GM23248 (cell line): ENCODE measurements at places on chromosomes 7 and 10. TPM values are rescaled to one million over a fixed set of nuclear protein-coding genes. Genes with fewer than 3 reads are reported as not detected.

DNA sequence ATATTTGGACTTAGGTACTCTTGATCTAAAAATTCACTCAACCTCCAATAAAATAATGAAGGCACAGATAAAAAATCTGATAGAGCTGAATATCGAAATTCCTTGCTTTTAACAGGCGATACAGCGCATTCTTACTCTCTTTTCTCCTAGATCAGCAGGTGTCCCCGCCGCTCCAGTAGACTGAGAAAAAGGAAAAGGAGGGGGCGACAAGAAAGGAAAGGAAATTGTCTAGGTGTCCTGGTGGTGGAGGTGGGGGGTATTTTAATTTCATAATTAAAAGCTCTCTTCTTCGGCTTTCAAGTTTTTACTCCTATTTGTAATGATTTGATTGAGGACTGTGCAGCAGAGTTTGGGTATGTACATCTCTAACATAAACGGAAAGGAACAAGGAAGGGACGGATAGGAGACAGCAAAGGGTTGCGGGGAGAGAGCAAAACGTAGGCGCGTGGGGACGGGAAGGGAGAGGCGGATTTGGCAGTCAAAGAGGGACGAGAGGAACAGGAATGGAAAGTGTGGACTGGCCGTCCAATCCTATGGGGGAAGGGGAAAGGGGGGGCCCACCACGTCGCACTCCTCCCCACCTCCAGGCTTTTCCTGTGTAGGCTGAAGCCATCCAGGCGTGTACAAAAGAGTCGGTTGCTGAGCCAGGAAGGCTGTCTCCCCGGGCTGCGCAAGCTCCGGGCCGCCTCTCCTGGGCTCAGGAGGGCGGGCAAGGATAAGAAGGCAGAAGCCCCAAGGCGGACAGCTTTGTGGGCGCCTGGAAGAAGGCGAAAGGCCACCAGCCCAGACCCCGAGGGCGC, 875 bp upstream of the HECTD2 start:
- peak; percentile 90 for DNase-seq

DNA sequence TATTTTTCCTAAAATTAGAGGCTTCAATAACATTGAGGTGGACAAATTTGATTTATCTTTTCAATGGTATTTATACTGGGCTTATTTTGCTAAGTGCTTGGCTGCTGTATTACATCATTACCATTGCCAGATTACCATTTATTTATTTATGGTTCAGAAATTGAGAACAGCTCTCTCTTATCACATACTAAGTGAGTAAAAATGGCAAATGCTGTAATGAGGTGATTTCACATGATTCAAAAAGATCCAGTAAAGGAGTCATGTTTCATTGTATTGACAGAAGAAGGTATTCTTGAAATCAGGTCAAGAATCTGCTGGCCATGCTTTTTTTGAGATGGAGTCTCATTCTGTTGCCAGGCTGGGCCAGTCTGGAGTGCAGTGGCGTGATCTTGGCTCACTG, 322.6 kb downstream of the KIF20B start:
- DNase-seq, result no peak

DNA sequence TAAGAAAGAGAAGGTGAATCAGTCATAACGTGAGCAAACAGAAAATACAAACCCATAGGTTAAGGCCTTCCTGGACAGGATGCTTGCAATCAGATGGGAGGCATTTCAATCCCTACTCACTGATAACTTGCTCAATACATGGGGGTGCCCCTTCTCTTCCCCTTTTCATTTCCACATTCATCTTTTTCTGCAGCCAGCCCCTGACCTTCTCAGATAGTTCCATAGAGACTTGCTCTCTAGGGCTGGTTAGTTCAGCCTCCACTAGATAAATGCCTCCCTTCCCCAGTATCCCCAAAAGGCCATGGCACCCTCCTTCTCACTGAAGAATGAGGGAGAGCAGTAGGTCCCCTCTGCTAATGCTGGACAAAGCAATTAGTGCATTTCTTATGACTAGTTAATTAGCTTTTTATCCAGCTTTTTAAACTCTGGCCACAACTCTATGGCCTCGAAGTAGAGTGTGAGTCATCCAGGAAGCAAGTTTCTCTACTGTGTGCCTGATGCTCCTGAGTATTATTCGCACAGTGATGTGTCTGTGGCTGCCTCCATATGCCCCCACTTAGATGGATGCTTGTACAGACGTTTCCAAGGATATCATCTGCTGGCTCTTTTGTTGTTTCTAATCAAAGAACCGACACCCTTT, 12.7 kb downstream of the CHN2 start:
- peak; percentile 42 for DNase-seq

Gene MCMBP
- 52.2 and 53.7 TPM in 2 replicates for total RNA-seq

DNA sequence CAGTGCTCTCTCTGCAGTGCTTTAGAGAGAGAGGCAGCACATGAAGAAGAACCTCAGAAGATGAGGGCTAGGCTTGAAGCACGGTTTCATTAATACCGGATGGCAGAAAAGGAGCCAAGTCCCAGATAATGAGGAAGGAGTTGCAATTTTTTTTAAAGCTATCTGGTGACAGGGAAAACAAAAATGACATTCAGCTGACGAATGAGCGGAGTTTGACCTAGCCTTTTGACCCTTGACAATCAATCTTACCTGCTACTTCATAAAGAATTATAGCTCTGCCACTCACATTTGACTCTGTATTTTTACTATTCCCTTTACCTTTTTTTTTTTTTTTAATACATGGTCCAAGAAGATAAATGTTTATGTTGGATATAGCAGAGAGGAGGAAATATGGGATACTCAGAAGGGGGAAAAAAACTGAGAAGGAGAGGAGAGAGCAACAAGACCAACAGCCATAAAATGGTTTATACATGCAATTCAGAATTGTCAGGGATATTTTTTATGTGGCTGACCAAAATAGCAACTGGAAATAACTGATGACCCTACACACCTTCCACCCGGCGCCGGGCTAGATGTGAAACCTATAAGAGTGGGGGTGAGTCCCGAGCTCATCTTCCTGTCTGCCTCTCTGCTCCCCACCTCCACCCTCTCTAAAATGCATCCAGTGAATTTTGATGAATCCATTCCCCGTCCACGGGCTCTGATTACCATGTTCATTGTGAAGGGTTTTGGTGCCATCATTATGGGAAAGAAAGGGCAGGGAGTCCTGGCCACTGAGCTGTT, 274.4 kb upstream of the YAE1 start:
- DNase-seq, result no peak

DNA sequence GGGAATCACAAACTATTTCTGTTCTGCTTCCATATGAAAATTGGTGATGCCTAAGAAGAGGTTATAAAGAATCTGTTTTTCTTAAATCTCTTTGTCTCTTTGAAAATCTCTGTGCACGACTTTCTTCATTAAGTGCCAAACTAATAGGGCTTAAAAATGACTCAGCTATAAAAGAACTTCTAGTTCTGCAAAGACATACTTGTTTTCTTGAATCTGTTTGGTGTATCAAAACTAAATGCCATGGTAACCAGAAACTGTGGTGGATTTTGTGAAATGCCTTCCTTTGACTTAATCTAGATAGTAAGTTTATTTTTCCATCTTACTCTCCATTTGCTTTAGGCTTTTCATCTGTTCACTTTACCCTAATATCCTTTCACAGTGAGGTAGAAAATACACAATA, 417.8 kb downstream of the PARD3 start:
- peak; percentile 68 for DNase-seq

DNA sequence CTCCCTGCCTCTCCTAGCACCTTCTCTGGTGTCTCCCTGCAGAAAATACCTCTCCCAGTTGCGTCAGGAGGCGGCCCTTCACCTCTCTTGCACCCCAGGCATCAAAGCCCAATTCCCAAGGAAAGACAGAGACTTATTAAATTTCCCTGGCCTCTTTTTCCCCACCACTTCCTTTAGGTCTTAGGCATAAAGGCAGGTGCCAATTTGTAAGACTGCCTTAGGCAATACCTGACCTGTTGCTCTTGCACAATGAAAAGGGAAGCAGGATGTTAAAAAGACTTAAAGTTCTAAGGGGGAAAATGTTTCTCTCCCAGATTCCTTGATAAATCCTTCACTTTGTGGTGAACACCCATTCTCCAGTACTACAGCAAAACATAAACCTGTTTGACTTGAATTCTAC, 186.7 kb downstream of the SLC25A13 start:
- no peak for DNase-seq

Gene PAX2
- not detected in 2 replicates for total RNA-seq

Gene YKT6
- total RNA-seq, result 148 and 149 TPM in 2 replicates

Gene MET
- total RNA-seq, result 62.3 and 68.8 TPM in 2 replicates

Gene NUTM2A
- 0.11 and 1.0 TPM in 2 replicates for total RNA-seq

DNA sequence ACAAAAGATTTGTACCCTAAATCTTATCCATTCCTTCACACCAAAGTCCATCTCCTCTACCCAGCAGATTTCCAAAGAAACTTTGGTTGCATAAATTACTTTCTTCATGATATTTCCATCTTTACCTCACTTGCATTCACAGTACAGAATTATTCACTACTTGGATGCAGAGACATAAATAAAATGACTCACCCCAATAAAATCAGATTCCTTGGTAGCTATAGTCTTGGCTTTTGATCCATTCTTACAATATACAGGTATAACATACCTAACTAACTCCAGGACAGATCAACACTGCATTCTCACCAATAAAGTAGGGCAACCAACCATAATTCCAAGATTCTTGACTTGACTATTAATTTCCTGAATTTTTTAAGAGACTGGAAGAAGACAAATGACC, 815.1 kb downstream of the MAGI2 start:
- DNase-seq, result peak; percentile 2

- peak; percentile 94 for DNase-seq
Observed at GRCh38 chr7:32942415-32943251, 14.6 kb upstream of the FKBP9 start.

- no peak for DNase-seq
Observed at GRCh38 chr7:156141941-156142340, 329.7 kb upstream of the SHH start.

DNA sequence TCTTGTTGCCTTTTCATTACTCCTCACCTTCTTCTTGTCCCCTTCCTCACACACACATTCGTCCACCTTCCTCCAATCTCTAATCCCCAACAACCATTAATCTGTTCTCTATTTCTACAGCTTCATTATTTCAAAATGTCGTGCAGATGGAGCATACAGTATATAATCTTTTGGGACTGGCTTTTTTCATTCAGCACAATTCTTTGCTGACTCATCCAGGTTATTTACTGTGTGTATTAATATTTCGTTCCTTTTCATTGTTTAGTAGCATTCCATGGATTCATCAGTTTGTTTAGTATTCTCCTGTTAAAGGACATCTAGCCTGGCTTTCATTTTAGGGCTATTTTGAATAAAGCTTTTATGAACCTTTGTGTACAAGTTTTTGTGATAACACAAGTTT, 159.3 kb downstream of the PTPN20 start:
- no peak for DNase-seq

Gene ITPRID1
- total RNA-seq, result not detected in 2 replicates

GRCh38 chr10:82815680-82816079, 940.7 kb downstream of the NRG3 start:
- no peak for DNase-seq

Gene NAT16
- not detected in 2 replicates for total RNA-seq

Gene DLX5
- not detected in 2 replicates for total RNA-seq

- DNase-seq, result peak; percentile 72
Observed at GRCh38 chr10:72328045-72328828, 26.5 kb downstream of the DNAJB12 start.

GRCh38 chr7:25427721-25428120, 199.4 kb upstream of the NPVF start:
- DNase-seq, result no peak

- peak; percentile 69 for DNase-seq
Observed at GRCh38 chr10:48551861-48552591, 52.8 kb downstream of the ARHGAP22 start.

DNA sequence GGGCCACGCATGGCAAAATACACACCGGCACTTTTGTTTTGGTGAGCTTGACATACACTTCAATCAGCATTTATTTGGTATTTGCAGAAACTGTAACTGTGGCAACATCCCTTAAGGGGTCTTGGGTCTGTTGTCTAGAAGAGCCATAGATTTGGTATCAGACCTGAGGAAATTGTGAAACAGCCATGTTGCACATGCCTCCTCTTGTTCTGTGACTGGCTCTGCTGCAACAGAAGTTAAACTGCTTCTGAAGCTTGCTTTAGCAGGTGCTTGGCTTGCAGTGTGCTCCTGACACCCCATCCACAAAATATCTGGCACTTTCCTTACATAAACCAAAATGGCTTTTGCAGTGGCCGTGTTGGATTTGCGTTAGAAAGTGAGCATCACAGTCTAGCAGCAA, 247.3 kb downstream of the GATA3 start:
- no peak for DNase-seq

- peak; percentile 72 for DNase-seq
Observed at GRCh38 chr7:10889266-10889898, 84.3 kb upstream of the PHF14 start.

DNA sequence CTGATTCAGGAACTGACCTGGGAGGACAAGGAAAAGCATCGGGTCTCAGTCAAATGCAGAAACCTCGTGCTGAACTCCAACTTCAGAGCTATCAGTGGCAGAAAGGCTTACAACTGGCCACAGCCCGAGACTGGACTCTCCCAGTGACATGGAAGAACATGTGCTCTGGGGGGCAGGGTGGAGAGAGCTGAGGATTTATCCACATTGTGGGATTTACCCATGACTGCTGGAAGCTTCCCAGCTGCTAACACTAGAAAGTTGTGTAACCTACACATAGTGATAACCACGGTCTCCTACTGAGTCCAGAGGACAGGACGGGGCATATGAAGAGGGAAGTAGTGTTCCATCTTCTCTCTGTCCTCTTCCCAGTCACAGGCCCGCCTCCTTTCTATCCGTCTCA, 103.4 kb downstream of the ITIH5 start:
- peak; percentile 26 for DNase-seq

DNA sequence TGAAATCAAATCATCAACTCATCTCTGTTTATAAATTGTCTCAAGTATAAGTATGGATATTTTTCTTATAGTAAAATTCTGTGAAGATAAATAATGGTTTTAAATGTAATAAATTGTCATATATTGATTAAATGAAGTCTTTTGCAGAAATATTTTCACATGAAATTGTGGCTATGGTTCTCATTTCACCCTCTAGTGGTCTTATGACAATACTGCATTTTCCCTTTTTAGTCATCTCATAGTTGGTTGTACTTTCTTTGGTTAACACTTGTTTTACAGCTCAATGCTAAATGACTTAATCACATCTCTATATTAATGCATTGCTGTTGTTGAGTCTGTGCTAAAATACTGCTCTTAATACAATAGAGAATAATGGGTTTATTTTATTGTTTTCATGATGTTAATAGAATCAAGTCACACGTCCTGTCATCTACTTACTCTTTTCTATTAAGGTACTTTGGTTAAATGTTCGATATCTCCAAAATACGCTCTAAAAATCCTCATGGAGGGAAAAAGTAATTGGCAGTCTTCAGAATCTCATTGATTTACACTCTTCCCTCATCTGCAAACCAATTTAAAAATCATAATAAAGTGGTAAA, 38.0 kb upstream of the CACNA2D1 start:
- DNase-seq, result peak; percentile 57

- DNase-seq, result no peak
Observed at GRCh38 chr7:96861-97260, 95.5 kb upstream of the FAM20C start.
